ENCODE measurements at places on chromosomes 3 and 15.

- no peak for DNase-seq
Observed at GRCh38 chr3:57738391-57738790, 17.7 kb upstream of the SLMAP start.

DNA sequence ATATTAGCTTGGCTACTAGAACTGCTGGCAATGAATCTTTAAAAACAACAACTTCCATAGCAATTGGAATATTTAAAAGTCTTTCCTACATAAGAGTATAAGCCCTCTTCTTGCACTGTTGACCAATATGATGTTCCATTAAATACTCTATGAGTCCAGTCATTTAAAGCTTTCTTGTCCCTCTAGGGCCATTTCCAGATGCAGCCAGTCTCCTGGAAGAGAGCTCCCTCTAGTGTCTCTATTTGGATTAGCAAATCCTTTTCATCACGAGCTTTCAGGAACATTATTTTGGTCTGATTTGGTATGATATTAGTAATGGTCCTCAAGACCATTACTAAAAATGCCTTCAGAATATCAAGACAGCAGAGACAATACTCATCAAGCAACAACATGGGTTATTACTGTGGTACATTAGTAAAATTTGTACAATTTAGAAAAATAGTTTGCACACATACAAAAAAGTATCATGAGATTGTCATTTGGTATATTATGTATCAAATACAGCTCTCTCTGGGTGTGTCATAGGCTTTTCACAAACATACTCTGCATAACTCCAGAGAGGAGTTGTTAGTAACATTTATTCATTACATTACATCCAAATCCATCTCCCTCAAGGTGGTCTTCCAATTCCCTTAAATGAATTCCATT is 101.3 kb downstream of the DPH6 start:
- DNase-seq: no peak

DNA sequence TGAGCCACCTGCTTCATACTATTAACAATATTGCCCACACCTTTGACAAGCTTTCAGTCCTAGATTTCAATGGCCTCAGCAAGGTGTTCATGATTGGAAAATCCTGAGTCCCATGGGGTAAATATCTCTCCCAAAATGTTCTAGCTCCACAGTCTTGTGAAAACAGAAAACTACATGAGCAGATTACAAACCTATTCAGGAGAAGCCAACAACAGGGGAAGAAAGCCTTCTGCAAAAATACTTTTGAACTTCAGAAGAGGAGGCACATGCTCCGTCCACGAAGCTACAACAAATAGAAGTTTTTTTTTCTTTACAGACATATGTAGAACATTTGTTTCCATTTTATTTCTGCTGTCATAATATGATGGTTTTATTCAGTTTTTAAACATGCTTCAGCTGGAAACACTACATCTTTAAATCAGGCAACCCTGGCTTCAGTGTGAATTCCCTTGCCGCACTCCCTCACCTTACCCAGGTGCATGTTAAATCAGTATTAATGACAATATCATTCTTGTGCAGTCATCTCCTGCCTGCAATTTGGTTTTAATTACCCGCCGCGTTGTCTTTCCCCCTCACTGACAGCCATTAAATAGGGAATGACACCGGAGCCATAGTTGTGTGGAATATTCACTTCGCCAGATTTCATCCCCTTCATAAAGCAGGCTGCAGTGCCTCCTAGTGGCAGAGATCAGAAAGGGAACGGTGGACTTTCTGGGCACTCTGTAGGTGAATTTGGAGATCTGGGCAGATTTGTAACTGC is 725.5 kb upstream of the ARRDC4 start:
- no peak for DNase-seq

DNA sequence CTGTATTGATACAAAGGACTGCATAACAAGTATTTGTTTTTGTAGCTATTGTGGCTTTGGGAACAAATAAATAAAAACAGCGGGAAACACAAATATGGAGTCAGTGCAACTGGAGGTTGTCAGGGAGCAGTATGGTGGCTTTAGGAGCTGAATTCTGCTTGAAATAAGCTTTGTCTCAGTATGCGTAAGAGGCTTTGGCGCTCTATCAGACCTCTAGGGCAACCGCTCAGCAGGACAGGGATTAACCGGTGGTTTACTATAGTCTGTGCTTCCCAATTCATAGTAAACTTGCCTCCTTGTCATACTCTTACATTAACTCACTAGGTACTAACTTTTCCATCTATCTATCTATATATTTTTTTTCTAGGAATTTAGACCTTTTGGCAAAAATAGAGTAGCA is 104.6 kb downstream of the ZIC1 start:
- no peak for DNase-seq

DNA sequence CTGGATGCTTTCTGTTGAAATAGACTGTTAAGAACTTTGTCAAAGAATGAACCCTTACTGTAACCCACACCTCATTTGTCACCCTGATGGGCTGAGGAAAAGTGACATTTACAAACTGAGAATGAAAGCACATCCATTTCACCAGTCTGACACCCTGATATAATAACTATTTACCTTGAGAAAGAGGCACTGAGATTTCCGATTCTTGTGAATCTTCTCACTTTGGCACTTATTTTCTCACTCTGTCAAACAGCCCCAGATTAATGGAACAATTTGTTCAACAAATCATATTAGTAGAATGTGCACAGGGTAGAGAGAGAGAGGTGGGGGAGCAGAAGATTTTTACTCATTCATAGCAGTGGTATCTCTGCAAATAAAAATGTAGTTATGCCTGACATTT is 606.9 kb downstream of the MCTP2 start:
- DNase-seq: no peak

DNA sequence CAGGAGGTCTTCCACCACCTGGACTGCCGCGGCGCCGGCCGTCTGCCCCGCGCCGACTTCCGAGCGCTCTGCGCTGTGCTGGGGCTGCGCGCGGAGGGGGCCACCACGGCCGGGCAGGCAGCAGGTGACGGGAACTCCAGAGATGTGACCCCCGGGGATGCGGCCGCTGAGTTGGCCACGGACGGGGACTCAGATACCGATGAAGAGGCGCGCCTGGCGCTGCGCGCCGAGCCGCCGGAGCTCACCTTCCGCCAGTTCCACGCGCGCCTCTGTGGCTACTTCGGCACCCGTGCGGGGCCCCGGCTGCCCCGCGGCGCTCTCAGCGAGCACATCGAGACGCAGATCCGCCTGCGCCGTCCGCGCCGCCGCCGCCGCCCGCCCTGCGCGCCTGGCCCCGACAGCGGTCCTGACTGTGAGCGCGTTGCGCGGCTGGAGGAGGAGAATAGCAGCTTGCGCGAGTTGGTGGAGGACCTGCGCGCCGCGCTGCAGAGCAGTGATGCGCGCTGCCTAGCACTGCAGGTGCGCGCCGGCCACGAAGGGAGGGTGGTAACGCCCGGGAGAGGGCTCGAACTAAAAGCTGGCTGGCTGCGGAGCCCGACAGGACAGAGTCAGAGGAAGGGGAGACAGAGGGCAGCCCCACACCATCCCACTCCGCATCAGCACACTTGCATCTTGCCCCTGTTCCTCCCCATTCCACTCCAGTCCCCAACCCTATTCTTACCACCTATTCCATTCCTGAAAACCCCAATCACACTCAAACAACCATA is 885 bp downstream of the EFCC1 start:
- DNase-seq: no peak

DNA sequence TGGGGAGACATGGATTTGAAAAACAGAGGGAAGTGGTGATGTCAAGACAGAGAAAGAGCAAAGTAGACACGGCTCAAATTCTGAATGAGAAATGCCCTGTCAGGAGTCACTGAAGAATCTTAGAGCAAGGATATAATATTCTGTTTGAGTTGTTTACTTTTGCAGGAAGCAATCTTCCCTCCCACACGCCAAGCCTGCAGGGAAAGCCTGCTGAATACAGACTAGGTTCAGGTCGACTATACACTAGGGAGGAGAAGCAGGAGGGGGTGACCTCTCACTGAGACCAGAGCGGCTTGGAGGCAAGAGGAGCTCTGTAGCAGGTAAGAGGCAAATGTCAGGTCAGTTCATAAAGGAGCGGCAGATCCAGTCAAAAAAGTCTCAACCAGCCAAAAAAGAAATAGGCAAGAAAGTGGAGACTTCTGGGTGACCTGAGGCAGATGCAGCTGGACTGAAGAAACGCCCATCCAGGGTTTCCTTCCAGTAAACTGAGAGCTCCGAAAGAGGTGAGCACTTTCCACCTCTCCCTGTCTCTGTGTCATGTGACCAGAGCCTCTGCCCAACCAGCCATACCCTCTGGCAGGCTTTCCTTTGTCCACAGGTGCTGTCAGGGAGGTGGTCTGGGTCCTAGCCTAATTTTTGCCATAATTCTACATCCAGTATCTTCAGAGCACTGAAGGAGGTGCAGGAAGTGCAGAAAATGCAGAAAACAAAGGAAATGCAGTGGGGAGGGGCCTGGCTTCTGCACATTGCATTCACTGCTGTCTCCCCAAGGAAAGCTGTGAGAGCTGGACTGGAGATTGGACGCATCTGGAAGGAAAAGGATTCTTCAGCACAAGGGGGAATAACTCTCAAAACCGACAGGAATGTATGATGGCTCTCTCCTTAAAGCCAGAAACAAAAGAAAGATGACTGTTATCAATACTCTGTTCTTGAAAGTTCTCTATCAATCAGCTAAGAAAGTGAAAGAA is 37.8 kb upstream of the CTXND1 start:
- DNase-seq: no peak

- DNase-seq: no peak
Observed at GRCh38 chr3:137264071-137264820, 306.5 kb downstream of the IL20RB start.

DNA sequence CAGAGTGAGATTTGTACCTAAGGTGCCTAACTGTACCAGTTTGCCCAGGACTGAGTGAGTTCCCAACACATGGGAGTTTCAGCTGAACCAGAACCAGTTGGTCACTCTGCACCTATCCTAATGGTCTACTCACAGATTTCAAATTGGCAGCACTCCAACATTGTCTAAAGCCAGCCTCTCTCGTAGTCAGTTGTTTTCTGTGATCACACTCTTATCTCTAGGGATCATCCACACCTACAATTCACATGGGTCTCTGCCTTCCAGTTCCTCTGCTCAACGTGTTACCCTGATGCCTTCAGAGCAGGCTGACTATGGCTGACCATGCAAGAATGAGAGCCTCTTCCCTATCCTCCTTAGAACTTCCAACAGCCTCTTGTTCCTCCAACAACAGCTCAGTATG is 624.8 kb downstream of the NTRK3 start:
- DNase-seq: no peak
